ENCODE measurements at places on chromosomes 5 and 9. TPM values are rescaled to one million over a fixed set of nuclear protein-coding genes. Genes with fewer than 3 reads are reported as not detected.

SHB gene
- 30.7 TPM for total RNA-seq

SHROOM1 gene
- total RNA-seq: 13.4 TPM

GABRA6 gene
- total RNA-seq: not detected

KCNMB1 gene
- total RNA-seq: not detected

NEUROG1 gene
- total RNA-seq: not detected

ZNF658 gene
- 2.0 TPM for total RNA-seq

CXCL14 gene
- total RNA-seq: 0.24 TPM

GNPDA1 gene
- total RNA-seq: 69.0 TPM

MZB1 gene
- not detected for total RNA-seq

SPATA31A3 gene
- total RNA-seq: not detected

IFNB1 gene
- not detected for total RNA-seq

OBP2B gene
- total RNA-seq: not detected

GRM6 gene
- not detected for total RNA-seq

PCDHB15 gene
- total RNA-seq: not detected

SARDH gene
- total RNA-seq: 0.07 TPM

SMIM33 gene
- not detected for total RNA-seq

FCN1 gene
- total RNA-seq: not detected

CTSV gene
- 13.6 TPM for total RNA-seq

MEIKIN gene
- not detected for total RNA-seq

ATP10B gene
- not detected for total RNA-seq

All from A549 treated with Mapracorat at 1 μM for 4 hours (cell line).